GM12864 (cell line): ENCODE measurements at places on chromosomes 5 and 9.

DNA sequence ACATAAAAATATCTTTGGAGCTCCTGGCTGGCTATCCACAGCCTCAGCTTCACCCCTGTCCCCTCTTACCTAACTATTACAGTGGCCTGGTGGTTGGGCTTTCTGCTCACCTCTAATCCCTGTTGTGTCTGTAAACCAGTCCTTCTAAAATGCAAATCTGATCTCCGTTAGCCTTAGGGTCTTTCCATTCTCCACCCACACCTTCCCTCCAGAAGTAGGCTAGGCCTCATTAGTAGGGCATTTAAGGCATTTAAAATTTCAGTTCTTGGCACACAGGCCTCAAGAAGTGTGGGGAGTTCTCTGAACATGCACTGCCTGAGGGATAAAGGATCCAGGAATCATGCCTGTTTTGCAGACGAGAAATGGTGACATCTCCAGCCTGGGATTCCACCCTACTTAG is 26.4 kb upstream of the STC2 start:
- DNase-seq = no peak

GRCh38 chr9:110744715-110745384 is 76.3 kb downstream of the MUSK start:
- no peak for DNase-seq

- no peak for DNase-seq
These were observed 36.7 kb upstream of the HMHB1 start for GRCh38 chr5:143775258-143775657.

GRCh38 chr5:137370096-137371071 is 128.7 kb downstream of the SPOCK1 start:
- DNase-seq = no peak

- DNase-seq = no peak
These were observed 23.5 kb downstream of the ITGA1 start for GRCh38 chr5:52811067-52811749.

- DNase-seq = no peak
These were observed 1.2 kb downstream of the FGF18 start for GRCh38 chr5:171420431-171421241.
